ENCODE measurements at places on chromosomes 1 and 21. TPM values are rescaled to one million over a fixed set of nuclear protein-coding genes. Genes with fewer than 3 reads are reported as not detected.

GRCh38 chr1:177954076-177954475, 15.8 kb downstream of the SEC16B start:
- no peak for DNase-seq

- DNase-seq: no peak
These were observed 2.2 kb downstream of the LMO4 start for GRCh38 chr1:87330885-87331364.

DNA sequence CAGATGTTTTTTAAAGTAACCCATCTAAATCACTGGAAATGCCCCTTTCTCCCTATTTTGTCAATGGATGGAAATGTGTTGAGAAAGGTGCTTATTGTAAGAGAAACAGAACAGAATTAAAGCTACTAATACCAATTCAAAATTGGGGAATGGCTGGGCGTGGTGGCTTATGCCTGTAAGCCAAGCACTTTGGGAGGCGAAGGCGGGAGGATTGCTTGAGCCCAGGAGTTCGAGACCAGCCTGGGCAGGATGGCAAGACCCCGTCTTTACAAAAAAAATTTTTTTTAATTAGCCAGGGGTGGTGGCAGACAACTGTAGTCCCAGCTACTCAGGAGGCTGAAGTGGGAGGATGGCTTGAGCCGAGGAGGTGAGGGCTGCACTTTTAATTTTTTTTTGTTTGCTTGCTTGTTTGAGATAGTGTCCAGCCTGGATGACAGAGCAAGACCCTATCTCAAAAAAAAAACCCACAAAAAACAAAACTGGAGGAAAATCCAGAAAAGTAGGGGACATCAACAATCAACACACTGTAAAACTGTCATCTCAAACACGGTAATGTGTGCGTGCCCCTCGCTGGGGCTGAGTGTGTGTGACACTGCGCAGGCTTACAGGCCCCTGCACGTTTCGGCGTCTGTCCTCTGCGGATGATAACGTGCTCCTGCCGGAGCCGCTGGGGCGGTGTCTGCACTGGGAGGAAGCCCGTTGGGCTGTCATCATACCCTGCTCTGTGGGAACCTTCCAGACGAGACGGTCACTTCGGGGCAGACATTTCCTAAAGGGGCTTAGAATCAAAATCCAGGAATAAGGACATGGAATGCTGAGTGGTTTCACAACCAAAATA, 11.6 kb upstream of the POFUT2 start:
- DNase-seq: no peak

GRCh38 chr1:200869376-200869752, 3.4 kb upstream of the GPR25 start:
- no peak for DNase-seq

GRCh38 chr1:62523860-62524259, 73.5 kb upstream of the ANGPTL3 start:
- no peak for DNase-seq

DNA sequence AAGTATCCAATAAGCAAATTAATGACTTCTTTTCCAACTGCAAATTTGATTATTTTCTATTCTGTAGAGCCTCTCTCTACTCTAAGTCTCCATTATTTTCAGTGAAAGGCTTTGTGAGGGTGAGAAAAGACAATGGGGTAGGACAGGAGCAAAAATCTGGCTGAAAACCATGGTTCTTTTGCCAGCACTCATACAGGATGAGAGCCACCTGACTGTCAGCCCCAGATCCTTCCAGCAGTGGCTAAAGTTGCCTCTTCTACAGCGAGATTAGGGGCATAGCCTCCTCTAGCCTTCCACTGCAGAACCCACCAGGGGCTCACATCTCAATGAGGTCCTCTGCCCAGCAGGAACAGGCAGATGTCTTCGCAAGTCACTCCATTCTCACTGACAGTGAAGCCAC, 23.7 kb downstream of the NMNAT2 start:
- DNase-seq: no peak

GRCh38 chr1:38740487-38740886, 119.1 kb downstream of the RRAGC start:
- no peak for DNase-seq

GRCh38 chr1:43214501-43215444, 42.6 kb downstream of the CFAP57 start:
- DNase-seq: no peak

GRCh38 chr1:208089149-208089548, 155.0 kb downstream of the PLXNA2 start:
- no peak for DNase-seq

- no peak for DNase-seq
These were observed 15.9 kb upstream of the PEAR1 start for GRCh38 chr1:156877433-156878170.

- DNase-seq: no peak
These were observed 3.3 kb upstream of the TOMM20 start for GRCh38 chr1:235131961-235132360.

GRCh38 chr1:87246436-87246835, 82.2 kb upstream of the LMO4 start:
- DNase-seq: no peak

- DNase-seq: no peak
These were observed 24.8 kb upstream of the PRDM2 start for GRCh38 chr1:13675151-13675651.

OR2L8 gene
- 0.29 TPM for total RNA-seq

CTXND2 gene
- not detected for total RNA-seq

NPPA gene
- not detected for total RNA-seq

Measured in activated CD4-positive, alpha-beta T cell treated with anti-CD3 and anti-CD28 coated beads, Interleukin-2, amount 10 ng/mL, durations not matched to agents 7 days and 5 days (primary cell).